ENCODE measurements at places on chromosomes 3 and 15.

- no peak for DNase-seq
Measured at GRCh38 chr15:57887825-57888224, 177.7 kb downstream of the ALDH1A2 start.

- DNase-seq, result no peak
Measured at GRCh38 chr15:47184003-47184907, 533.0 kb upstream of the SEMA6D start.

GRCh38 chr15:88312941-88313579 is 56.5 kb upstream of the NTRK3 start:
- no peak for DNase-seq

GRCh38 chr3:52866427-52866826 is 30.9 kb downstream of the STIMATE start:
- DNase-seq, result no peak

DNA sequence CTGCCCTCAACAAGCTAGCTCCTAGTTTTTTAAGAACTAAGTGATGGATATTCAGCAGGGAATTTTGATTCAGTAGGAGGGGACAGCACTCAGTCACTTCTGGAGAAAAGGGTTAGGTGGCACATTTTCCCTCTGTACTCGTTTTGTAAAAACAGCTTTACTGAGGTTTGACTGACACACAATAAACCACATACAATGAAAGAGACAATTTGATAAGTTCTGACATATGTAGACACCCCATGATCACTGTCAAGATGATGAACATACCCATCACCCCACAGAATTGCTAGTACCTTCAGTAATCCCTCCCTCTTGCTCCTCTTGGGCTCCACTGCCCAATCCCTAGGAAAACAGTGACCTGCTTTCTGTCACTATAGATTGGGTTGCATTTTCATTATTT is 29.0 kb upstream of the PLAAT1 start:
- DNase-seq, result no peak

DNA sequence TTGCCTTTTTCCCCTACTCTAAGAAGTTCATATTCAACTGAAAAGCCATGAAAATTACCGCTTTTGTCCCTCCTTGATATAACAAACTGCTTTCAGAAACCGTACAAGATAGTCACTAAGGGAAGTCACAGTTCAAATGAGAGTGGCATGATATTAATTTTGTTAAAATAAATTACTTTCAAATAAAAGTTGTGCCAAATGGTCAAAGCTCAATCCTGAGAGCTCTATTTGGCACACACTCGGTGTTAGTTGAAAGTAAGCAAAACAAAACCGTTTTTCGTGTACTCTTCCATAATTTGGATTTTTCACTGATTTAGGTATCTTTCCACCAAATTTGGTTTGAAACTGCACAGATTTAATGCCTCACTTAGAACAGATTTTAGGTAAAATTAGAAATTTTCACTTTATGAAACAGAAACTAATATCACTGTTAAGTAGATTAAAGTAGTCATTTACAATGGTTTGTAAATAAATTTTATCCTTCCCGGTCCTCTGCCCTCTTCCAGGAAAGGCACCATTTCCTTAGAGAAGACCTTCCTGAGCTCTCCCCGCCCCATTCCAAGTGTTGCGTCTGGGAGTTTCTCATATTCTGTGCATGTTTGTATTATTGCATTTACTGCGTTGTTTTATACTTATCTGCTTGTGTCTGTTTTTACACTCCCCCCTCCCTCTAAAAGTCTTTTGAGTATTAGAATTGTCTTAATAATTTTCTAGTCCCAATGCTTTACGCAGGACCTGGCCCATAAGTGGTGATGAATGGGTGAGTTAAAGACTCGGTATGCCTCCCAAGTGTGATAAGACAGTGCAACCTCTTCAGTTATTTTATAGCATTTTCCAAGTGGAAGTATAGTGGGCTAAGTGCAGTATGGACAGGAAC is 853 bp downstream of the TCAIM start:
- DNase-seq, result no peak

DNA sequence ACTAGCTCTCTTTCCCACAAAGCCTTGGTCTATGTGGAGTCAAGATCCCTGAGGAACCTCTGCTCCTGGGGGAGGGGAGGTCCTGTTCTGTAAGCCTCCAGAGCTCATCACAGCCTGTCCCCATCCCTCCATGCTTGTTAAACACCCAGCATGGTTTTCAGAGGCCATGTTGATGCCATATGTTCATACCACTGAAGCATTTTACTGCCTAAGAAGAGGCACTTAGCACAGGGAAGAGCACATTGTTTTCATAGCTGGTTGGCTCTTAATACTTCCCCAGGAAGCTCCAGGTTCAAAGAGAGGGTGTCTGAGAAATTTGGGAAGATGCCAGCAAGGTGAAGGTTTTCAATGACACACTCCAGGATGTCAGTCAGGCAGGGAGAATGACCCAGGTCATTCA is 25.6 kb downstream of the CPNE4 start:
- no peak for DNase-seq

- no peak for DNase-seq
Measured at GRCh38 chr3:177574222-177574856, 377.1 kb upstream of the TBL1XR1 start.
